ENCODE measurements at places on chromosomes 7 and 10.

GRCh38 chr10:91144961-91145360, 75.5 kb upstream of the PCGF5 start:
- no peak for DNase-seq

DNA sequence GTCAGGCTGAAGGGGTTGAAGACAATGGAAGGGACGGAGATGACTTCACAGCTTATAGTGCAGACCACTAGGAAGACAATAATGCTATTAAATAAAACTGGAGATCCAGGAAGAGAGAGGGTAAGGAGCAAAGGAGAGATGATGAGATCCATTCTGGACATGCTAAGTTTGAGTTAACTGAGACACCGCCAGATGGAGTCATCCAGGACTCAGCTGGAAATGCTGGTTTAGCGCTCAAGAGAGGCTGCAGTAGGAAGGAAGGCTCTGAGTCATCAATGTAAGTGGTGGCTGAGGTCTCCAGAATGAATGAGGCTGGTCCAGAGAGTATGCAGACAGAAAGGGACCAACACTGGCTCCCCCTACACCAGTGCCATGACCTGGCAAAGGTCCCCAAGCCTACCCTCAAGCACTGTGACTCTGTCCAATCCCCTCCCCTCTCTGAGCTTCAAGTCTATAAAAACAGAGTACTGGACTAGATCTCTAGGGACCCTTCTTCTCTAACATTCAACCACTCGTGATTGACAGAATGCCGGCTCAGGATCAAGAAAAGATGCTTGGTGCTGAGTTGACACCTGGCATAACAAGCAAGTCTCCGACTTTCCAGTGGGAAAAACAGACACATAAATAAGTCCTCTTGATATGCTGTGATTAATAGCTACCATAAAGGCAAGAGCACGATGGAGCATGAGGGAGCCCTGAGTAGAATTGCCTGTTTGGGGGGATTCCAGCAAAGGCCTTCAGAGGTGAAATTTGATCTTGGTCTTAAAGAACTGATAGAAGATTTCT, 8.9 kb downstream of the GFRA1 start:
- no peak for DNase-seq

- DNase-seq = no peak
Measured at GRCh38 chr10:123318516-123318915, 164.3 kb downstream of the BUB3 start.

GRCh38 chr7:132298790-132299189, 277.5 kb downstream of the PLXNA4 start:
- no peak for DNase-seq

DNA sequence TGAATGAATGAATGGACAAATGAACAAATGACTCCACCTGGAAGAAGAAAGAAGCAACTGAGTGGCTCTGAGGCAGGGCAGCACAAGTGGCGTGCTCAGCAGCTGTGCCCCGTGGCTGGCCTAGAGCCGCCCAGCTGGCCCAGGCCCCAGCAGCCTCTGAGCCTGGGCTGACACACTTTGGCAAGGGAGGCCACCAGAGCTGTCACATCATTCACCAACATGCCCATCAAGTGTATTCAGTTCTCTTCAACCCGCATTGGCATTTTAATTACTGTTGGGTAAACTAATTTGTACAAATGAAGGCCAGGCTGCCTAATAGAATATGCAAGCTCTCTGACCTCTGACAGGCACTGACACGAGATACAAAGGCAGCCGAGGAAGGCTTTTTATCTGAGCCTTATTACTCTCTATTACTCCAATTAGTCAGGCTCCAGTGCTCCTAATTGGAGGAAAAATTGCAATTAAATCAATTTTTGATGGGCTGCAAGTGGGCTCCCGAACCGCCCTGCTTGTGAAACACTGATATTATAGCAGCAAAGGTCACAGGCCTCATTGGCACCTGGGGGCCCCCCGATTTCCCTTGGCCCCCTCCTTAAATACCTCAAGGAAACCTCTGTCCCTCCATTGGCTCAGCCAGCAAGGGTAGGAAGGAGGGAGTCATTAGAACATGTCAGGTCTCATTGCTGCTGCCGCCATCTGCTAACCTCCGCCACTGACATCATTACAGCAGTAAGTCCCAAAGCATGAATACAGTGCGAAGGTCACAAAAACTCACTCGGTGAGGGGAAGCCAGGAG, 41.9 kb downstream of the DPCD start:
- no peak for DNase-seq

DNA sequence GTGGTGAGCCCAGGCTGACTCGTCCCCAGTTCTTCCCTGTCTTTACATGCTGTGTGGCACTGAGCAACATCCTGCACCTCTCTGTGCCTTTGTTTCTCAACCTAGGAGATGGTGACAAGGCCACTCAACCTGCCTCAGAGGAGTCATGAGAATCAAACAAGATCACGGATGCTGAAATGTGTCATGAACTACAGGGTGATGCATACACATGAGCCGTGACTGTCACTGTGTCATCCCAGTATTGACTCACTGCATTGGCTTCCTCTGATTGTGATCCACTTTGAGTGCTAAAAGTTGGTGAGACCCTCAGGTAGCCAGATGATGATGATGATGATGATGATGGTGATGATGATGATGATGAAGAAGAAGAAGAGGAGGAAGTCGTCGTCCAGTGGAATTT, 11.5 kb downstream of the C10orf71 start:
- DNase-seq = no peak

DNA sequence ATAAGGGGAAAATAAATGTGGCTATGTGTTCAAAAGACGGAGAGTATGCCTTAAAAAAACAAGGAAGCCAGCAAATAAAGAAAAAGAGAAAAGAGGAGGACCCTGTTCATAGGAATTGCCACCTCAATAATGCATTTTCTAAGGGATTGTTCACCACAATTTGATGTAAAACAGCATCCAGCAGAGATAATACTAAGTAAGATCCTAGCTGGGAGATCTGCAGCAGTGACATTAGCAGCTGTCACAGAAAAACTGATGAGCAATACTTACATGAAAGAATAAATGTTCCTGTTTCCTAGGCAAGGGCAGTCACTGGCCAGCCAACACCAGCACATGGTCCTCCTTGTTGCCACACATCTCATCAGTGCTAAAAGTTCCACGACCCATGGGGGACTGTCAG, 391.5 kb downstream of the SORCS1 start:
- DNase-seq = no peak

GRCh38 chr7:19554581-19554980, 154.3 kb downstream of the POLR1F start:
- no peak for DNase-seq

GRCh38 chr7:25752154-25752553, 399.8 kb upstream of the NFE2L3 start:
- no peak for DNase-seq

GRCh38 chr7:157991351-157991750, 596.3 kb downstream of the PTPRN2 start:
- no peak for DNase-seq

DNA sequence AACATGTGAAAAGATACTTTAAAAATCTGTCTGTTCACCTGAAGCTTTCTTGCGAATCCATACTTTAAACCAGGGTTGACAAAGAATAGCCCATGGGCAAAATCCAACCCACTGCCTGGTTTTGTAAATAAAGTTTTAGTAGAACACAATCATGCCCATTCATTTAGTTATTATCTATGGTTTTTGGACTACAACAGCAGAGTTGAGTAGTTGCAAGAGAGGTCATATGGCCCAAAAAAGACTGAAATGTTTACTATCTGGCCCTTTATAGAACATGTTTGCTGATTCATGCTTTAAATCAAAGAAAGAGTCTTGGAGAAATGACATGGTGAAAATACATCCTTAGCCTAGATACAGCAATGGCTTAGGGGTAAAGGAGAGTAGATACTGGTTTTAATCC, 356.2 kb downstream of the RNLS start:
- no peak for DNase-seq

DNA sequence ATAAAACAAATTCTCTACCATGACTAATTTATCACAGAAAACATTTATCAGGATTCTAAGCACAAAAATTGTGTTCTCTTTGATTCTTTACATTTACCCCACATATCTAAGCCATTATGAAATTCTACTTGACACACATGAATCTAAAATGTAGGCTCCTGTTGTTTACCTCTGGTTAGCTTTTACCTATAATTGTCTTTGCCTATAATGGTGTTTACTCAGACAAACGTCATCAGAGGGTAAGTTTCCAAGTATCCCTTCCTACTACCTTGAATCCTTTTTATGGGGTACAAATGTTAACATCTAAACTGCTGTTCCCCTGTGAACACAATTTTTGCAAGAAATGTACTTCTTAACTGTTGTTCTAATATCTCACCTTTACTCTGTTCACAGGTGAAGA, 63.5 kb downstream of the MINDY3 start:
- no peak for DNase-seq

GRCh38 chr7:20327055-20327454, 3.6 kb upstream of the ITGB8 start:
- DNase-seq = no peak

DNA sequence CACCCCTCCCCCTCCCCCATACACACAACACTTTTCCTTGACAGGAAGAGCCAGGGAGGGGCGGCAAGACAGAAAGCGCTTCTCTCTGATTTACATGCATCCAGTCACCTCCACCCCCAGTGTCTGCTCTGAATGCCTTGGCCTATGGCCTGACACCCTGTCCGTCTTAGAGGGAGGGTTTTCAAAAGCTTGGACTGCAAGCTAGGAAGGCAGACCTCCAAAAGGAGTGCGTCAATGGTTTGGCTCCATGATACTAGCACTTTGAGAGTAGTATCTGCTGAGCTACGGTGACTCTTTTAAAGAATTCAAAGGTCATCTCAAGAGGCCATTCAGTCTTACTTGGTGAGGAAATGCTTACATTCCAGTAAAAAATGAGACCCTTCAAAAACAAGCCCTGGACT, 20.3 kb upstream of the PAX2 start:
- no peak for DNase-seq

GRCh38 chr10:79137300-79137756, 68.6 kb downstream of the ZMIZ1 start:
- no peak for DNase-seq

DNA sequence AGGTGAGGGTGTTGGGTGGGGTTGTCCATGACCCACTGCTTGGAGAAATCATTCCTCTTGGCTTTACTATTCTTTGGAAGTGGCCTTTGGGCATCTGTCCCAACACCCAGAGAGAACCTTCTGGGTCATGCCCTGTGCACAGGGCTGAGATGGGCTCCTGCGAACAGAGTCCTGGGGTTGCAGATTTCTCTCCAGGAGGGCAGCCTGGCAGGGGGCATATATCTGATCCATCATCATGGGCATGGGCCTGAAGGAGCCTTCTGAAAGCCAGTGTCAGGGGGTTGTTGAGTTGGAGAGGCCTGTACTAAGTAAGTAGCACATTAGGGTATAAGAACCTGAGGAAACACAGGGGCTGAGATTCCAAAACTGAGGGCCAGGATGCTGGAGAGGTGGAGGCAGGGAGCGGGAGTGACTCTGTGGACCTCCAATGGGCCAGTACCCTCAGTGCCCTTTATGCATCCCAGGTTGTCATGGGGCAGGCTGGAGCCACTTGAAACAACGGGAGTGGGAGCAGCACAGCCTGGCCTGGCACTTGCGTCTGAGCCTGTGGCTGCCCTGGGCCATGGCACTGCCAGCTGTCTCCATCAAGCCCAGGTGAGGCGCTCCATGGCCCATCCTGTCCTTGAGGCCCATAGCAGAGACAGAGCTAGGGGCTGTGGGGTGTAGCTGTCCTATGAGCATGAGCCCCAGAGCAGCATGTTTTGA, 203.7 kb downstream of the GRID1 start:
- no peak for DNase-seq

- DNase-seq = no peak
Measured at GRCh38 chr7:66668677-66669076, 40.0 kb downstream of the KCTD7 start.

- no peak for DNase-seq
Measured at GRCh38 chr7:87219545-87220025, at the start of gene TMEM243. TSS of gene TMEM243 (minus strand) at chr7:87219732. CDS start at chr7:87219503, 229 bp downstream.

GRCh38 chr10:97040248-97040584, 145.5 kb downstream of the SLIT1 start:
- no peak for DNase-seq

GRCh38 chr7:49791088-49791741, 17.8 kb downstream of the VWC2 start:
- DNase-seq = no peak

DNA sequence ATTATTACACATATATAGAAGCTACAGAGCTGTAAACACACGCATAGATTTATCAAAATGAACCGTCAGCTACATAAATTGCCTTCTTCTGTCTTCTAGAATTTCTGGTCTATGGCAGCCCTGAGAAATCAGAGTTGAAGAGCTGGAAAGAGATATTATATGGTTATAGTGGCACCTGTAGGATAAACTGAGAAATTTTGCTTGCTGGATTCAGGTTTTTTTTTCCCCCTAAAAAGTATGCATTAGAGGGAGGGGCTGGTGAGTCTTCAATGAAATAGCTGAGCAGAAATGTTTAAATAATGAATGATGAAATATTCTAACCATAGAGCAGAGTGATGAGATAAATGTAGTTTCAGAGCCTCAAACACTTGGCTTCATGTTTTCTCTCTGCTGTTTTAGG, 78.0 kb upstream of the DYNC1I1 start:
- no peak for DNase-seq

DNA sequence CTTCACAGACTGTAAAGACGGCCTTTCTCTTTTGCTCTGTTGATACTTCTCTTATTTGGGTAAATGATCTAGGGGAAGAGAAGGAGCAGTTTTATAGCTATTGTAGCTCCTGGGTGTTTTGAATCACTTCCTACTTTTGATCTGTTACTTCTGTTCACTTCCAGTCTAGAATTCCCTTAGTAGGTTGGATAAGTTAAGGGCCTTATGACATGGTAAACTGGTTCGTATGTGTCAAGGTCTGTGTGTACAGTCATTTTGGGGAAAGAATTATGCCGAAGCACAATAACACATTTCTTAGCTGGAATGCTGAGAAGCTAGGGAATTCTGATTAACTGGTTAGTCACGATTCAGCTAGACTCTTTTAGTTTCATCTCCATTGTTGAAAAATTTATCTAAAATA, 8.1 kb downstream of the DENND10 start:
- DNase-seq = no peak

DNA sequence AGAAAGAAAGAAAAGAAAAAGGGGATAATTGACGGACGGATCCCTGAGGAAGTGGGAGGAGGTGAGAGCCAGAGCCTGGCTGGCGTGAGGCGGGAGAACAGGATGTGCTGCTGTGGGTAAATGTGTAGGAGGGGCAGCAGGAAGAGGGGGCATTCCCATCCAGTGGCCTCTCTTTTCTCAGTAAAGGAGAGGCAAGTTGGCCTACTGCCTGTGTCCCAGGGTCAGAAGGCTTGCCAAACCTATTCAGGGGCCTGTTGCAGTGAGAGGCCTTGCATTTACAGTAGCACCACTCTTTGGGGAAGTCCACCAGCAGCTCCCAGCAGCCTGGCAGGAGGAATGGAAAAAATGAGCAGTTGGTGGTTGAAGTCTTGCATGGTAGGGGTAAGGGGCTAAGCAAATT, 26.6 kb upstream of the ASCC1 start:
- DNase-seq = no peak
